Glomerular endothelial cell (primary cell): ENCODE measurements at places on chromosomes 12 and 14. TPM values are rescaled to one million over a fixed set of nuclear protein-coding genes. Genes with fewer than 3 reads are reported as not detected.

CCDC196 gene
- not detected in 2 replicates for total RNA-seq

NR1H4 gene
- total RNA-seq = 0.15 TPM in 1 of 2 replicates, not detected in the other

RFX4 gene
- not detected in 2 replicates for total RNA-seq

ACSM4 gene
- not detected in 2 replicates for total RNA-seq

MYBPC1 gene
- total RNA-seq = not detected in 2 replicates

AQP5 gene
- not detected in 2 replicates for total RNA-seq

RARG gene
- 9.8 and 16.7 TPM in 2 replicates for total RNA-seq

OR4N5 gene
- total RNA-seq = not detected in 2 replicates

LARP4 gene
- 26.4 and 39.7 TPM in 2 replicates for total RNA-seq

TOMM20L gene
- total RNA-seq = not detected in 2 replicates

HAL gene
- 0.06 TPM in 1 of 2 replicates, not detected in the other for total RNA-seq

TEX22 gene
- total RNA-seq = 0.15 and 0.18 TPM in 2 replicates

TSHR gene
- not detected in 2 replicates for total RNA-seq

DNA sequence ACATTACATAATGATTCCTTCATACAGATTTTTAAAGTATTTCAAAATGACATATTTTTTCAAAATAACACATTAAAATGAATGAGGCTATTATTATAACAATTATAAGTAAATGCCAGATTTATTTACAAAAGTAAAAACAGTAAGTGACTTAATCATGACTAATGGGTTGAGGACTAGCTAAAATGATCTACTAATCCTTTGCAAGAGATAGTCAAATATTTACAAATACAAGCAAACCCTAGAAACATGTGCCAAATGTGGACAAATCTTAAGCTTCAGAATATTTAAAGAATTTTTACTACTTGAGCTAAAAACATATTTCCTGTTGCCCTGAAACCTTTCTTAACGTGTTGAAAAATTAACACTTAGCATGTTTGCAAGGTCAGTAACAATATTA, 74.8 kb downstream of the KIF21A start:
- DNase-seq = no peak

DNA sequence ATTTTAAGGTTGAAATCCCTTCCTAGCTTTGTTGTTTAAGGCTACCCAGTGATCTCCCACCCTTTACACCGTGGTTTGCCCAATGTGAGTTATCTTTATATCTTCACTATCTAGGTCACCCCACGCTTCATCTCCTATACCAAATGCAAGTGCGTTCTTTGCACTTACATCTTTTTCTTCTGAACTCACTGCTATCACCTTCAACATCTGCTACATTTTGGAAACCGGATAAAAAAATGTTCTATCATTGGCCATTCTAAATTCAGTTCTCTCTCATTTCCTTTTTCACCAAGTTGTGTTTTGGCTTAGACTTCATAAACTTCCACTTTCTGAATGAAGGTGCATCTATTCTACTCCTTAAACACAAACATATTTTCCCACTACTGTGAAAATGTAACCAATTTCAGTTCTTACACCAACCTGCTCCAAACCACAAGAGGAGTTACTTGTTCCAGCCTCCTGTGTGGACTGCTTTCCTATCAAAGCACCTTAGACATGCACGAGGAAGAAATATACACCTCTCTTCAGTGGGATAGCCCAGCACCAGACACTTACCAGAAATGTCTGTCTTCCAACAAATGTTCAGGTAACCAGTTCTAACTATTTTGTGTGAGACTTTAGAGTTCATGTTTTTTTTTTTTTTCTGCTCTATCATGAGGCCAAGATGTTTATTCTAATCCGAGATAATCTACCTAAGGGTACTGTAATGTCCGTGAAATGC, 21.9 kb downstream of the CLEC9A start:
- no peak for DNase-seq

DNA sequence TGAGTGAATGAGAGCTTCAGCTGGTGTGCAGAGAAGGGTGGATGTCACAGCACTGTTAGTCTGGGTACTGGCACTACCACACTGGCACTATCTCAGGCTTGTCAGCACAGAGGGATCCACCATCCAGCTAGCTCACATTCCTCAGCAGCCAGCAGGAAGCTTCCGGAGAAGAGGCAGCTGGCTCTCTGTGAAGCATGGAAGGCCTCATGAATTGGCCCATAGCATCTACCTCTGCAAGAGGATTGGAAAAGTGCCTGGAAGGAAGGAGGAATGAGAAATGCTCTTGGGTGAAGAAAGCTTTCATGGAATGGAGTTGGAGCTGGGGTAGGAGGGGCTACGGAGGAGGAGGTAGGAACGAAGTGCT, 9.9 kb downstream of the KRT83 start:
- no peak for DNase-seq

GRCh38 chr12:124132530-124132929, 159.5 kb downstream of the ZNF664 start:
- DNase-seq = no peak

- DNase-seq = no peak
Observed at GRCh38 chr12:15794196-15794595, 5.0 kb upstream of the EPS8 start.

- no peak for DNase-seq
Observed at GRCh38 chr14:61470261-61470960, 149.0 kb downstream of the PRKCH start.

GRCh38 chr12:45285717-45286116, 69.8 kb downstream of the ANO6 start:
- no peak for DNase-seq

DNA sequence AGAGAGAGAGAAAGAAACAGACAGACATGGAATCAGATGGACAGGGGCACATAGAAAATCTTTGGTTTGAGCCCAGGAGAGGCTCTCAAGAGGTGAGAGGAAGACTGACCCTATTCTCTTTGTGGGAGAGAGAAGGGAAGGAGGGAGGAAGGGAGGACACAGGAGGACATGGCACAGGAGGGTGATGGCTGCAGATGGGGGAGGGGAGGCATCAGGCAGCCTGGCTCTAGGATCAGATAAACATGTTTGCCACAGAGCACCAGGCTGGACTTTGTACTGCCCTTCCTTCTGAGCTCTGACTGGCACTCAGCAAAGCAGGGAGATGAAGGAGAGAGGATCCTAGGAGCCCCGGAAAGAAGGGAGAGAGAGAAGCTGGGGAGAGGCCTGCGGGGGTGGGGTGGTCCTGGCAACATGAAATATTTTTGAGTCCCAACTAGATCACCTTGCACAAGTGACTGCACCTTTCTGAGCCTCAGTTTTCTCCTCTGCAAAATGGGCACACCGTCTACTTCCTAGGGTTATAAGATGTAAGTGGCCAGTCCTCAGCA, 6.1 kb downstream of the HNF1A start:
- no peak for DNase-seq

- DNase-seq = no peak
Observed at GRCh38 chr12:13060581-13060980, 16.4 kb downstream of the FAM234B start.

- DNase-seq = no peak
Observed at GRCh38 chr14:75876530-75876929, 105.3 kb downstream of the TGFB3 start.

DNA sequence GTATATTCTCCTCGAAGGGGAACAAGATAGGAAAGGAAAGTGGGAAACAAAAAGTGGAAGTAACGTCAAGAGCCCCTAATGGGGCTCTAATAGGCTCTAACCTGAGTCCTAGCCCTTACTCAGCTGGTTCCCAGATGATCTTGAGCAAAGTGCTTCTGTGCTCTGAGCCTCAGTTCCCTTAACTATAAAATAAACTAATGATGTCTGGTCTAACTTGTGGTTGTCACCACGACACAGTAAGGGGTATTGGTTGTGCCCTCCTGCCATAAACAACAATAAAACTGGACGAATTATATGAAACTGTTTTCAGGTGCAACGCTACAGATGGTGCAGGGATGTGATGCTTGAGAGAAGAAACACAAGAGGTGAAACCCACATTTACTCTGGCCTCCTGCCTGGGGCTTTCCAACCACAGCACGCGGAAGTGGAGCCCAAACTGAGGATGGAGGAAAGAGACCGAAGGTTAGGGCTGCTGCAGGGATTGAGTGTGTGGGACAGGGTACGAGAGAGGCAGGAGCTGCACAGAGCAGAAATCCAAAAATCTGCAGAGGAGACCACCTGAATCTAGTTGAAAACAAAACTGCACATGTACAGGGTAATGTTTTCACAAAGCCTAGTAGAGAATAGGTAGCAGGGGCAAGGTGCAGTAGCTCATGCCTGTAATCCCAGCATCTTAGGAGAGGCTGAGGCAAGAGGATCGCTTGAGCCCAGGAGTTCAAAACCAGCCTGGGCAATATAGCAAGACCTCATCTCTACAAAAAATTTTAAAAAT, 45.6 kb upstream of the BCL2L14 start:
- no peak for DNase-seq

GRCh38 chr14:101476916-101477553, 84.3 kb upstream of the DIO3 start:
- DNase-seq = no peak

DNA sequence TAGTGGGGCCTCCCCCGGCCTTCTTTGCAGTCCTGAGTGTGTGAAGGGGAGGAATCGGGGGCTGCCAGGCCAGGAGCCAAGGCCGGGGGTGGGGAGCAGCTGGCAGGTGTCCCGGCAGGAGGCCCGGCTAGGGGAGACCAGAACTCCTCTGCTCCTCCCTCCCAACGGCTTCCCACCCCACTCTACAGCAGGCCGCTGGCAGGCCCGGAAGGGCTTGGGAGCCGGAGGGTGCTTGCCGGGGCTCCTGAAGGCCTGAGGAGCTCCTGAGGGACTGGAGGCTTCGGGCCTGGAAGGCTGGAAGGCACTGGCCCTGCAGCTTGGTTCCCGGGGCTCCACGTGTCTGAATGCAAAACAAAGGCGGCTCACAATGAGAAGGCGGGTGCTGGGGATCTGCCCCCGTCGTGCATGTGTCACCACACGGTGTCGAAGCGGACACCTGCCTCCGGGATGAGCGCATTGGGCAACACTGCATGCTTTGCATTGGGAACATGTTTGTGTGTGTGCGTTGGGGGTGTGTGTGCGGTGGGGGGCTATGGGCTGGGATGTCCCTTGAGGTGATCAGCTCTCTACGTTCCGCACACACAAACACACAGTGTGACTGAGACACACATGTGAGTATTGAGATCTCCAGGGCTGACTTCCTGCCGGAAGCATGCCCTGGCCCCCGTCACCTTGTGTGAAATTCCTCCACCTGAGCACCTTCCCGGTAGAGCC, 30.9 kb upstream of the ANKRD9 start:
- no peak for DNase-seq

GRCh38 chr14:88439088-88439487, 53.6 kb downstream of the SPATA7 start:
- DNase-seq = no peak

DNA sequence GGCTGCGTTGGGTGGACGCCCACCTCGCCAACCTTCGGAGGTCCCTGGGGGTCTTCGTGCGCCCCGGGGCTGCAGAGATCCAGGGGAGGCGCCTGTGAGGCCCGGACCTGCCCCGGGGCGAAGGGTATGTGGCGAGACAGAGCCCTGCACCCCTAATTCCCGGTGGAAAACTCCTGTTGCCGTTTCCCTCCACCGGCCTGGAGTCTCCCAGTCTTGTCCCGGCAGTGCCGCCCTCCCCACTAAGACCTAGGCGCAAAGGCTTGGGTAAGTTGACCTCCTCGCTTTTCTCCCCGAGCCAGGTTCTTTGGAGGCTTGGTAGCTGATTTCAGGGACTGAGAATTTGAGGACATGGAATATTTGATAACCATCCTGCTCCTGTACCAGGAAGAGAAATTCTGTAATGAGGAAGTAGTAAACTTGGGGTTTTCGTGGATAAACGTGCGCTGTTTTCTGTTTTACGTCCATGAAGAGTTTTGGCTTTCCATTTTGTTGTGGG, 530 bp downstream of the APAF1 start:
- DNase-seq = no peak

GRCh38 chr14:65373671-65374039, 38.9 kb upstream of the FUT8 start:
- DNase-seq = no peak

DNA sequence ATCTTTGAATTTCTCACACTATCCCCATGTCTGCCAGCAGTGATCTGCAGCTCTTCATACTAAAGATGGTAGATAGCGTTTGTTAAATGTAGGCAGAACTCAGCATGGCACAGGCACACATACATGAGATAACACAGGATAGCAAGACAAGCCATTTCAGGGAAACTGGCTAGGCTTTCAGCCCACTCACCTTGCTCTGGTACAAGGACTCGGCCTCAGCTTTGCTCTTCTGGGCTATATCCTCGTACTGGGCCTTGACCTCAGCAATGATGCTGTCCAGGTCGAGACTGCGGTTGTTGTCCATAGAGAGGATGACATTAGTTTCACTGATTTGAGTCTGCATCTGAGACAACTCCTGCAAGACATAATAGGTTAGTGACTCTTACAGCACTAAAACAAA, 3.1 kb downstream of the KRT1 start:
- DNase-seq = no peak

DNA sequence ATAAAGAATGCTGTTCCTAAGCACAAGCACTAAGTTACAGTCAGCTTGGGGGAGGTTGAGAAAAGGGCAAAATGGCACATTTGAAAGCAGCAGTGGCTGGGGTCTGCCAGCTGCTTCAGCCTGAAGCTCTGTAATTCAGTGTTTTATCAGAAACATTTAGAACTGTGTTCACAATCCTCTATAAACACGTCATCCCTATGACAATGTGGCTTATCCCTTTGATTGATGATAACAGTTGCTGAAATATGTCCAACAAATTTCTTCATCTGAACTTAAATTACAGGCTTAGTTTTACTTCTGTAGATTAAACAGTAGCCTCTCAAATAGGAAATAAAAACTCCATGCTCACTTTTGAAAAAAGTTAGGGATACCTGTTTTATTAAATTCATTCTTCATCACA, 108.8 kb downstream of the VEZT start:
- DNase-seq = no peak

DNA sequence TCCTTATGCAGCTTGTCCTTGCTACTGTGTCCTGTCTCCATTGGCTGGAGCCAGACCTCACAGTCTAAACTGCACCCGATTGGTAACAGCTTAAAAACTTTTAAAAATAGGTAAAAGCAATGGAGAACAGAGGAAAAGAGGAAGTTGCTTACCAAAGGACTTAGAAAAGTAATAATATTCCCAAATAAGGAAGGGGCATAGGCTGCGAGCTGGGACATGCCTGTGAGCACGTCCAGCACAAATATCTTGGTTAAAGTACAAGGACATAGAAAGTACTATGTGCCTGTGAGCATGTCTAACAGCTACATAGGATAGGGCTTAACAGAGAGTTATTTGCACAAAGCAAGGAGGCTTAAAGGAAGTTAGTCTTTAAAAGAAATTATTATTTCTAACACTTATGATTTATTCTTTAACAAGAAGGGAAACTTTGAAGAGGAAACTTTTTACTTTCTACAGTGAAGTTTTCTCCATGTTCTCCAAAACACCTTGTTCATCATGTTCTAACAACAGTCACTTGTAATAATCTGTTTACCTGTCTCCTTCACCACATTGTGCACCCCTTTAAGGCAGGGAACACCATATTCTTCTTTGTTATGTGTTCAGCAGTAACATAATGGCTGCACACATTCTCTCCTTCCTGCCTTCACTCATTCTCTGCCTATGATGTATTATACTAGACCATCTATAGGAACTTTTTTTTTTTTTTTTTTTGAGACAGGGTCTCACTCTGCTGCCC, 9.8 kb upstream of the UBE2N start:
- DNase-seq = no peak

- no peak for DNase-seq
Observed at GRCh38 chr14:82533351-82533750, 999.7 kb upstream of the SEL1L start.

- DNase-seq = no peak
Observed at GRCh38 chr14:88043529-88044443, 38.9 kb downstream of the GPR65 start.
